ENCODE measurements at places on chromosomes 7 and 10.

GRCh38 chr10:48800007-48800675 is 115.5 kb downstream of the WDFY4 start:
- no peak for DNase-seq

GRCh38 chr10:114874827-114875411 is 53.3 kb downstream of the FHIP2A start:
- no peak for DNase-seq

DNA sequence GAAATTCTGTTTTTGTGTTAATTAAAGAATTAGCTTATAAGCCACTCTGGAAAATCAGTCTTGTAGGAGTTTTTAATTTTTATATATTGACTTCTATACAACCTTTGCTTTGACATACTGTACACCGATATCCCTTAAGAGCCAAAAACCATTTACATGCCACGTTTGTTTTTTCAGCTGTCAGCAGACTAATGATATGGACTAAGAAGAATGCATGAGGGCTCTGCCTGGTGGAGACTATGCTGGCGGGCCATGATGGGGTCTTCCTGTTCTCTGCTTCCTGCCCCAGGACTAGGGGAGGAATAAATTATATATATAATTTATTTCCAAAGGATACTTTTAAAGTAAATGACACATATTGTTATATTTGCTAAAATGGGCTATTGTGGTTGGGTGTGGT is 96.3 kb downstream of the CDK14 start:
- DNase-seq: no peak

- DNase-seq: no peak
These were observed 157.0 kb downstream of the EMX2 start for GRCh38 chr10:117699436-117700075.

- no peak for DNase-seq
These were observed 11.8 kb downstream of the KMT2C start for GRCh38 chr7:152423991-152424347.

DNA sequence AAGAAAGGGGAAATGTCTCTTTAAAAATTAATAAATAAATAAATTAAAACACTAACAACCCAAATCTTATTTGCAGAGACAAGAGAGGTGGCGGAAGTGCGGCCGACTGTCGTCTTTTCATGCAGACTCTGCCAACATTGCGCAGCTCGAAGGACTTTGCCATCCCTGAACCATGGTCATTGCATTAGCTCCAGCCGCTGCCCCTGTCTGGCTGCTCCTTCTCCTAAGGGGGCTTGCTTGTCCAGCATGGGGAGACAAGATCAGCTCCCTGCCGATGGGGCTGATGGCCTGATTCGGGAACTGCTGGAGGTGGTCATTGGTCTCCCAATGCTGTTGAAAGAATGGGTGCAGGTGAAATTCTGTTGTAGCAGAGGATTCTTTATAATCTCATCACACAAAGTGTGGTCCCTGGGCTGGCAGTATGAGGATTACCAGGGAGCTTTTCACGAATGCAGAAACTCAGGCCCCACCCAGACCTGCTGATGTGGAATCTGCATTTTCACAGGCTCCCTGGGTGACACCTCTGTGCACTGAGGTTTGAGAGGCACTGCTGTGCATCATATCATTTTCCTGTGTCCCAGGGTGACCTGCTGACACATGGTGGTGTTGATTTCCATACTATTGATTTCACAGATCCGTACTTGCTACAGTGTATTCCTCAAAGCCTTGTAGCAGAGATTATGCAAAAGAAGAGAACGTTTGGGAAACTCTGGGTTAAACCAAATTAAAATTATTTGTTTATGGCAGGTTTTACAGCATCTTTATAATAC is 172.4 kb upstream of the ZMIZ1 start:
- DNase-seq: no peak

GRCh38 chr10:8275911-8276310 is 221.4 kb downstream of the GATA3 start:
- DNase-seq: no peak

- DNase-seq: no peak
These were observed 15.5 kb downstream of the CARD11 start for GRCh38 chr7:3028071-3028757.

DNA sequence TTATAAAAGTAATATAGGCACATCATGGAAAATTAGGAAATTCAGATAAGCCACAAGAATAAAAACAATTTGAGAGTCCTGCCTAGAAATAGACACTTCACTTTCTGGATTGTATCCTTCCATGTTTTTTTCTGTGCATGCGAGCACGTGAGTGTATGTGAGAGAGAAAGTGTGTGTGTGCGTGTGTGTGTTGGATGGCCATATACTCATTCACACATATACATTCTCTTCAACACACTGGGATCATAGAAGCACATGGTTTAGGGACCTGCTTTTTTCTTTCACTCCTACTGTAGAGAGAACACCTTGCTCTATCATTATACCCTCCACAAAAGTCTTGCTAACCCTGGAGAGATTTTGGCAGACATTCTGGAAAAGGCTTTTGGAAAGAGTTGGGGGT is 7.5 kb downstream of the FFAR4 start:
- no peak for DNase-seq

DNA sequence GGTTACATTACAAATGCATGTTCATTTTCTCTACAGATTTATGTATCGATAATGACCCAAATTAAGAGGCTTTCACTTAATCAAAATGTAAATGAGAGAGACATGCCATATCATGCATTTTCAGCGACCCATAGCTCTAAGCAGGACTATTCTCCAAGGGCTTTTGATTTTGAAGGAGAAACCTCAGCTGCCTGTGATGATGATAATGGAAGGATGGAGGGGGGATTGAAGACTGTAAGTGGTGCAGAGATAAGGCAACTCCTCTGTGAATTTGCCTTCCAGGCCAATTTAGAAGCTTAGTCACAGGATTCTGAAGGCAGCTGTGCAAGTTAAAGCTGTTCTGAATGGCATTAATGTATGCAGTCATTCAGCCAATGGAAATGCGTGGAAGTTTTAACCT is 8.3 kb downstream of the VSTM2A start:
- DNase-seq: no peak

Data from NCI-H2107 (cell line).